ENCODE measurements at places on chromosomes 3 and 15.
A peak's percentile ranks its signal among the peaks of the same experiment; 100 is the strongest.

DNA sequence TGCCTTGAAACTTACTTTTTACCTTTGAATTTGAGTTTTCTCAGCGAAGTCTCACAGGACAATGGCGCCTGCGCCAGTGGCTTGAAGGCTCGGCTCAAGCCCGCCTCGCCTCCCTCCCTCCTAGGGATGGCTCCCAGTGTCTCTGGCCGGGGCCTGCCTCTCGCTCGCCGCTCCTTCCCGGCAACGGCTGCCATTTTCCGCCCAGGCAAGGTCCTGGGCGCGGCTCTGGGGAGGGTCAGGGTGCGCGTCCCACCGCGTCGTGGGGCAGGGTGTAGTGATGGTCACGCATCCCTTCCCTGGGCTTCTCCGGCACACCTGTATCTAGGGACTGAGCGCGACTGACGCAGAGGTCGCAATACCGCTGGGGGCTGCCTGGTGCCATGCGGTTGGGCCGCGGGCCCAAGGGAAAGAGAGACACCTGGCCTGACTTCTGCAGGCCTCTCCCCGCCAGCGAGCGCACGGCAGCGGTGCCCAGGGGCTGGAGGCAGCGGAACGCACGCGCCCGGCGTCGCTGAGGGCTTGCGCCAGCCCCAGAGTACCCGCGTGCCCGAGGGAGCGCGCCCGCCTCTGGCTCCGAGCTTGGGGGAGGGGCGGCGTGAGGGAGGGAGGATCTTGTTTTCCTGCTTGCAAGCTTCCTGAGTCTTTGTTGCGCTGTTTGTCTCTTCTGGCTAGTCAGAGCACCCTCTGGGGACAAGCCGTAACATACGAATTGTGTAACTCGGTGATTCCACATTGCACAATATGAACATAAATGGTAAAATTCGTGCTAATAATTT, 20.7 kb upstream of the FEM1B start:
- DNase-seq = peak; percentile 94

DNA sequence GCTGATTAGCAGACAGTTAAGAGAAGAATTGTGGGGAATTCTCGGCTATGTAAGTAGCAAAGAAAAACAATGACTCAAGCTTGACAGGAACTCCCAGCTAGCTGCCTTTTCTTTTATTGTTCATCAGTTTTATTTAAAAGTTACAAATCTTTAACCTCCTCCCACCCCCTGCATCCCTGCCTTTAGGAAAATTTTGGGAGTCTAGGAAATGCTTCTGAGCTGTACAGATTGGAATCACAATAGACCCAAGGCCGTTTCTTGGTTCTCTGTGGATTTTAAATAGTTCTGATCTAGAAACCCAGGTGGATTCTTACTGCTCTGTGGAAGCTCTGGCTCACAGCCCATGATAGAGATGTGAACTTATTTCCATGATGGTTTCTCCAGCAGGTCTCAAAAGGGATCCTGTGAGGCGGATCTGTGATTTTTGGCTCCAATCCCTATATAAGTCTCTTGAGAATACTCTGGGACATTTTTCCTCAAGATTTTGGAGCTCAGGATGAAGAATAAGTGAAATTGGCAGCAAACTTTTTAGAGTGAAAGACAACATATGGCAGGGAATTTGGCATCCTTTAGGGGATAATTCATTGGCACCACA, 312.3 kb downstream of the EPHA3 start:
- no peak for DNase-seq

DNA sequence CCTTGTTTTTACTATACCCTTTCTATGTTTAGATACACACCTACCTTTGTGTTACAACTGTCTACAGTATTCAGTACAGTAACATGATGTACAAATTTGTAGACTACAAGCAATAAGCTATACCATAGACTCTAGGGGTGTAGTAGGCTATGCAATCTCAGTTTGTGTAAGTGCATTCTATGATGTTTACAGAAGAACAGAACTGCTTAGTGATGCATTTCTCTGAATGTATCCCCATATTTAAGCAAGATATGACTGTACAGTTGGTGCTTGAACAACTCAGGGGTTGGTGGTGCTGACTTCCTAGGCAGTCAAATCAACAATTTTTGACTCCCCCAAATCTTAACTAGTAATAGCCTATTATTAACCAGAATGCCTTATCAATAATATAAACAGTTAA, 467.1 kb upstream of the TGFBR2 start:
- DNase-seq = no peak

- DNase-seq = no peak
Observed at GRCh38 chr3:10550705-10551104, 45.3 kb upstream of the ATP2B2 start.

DNA sequence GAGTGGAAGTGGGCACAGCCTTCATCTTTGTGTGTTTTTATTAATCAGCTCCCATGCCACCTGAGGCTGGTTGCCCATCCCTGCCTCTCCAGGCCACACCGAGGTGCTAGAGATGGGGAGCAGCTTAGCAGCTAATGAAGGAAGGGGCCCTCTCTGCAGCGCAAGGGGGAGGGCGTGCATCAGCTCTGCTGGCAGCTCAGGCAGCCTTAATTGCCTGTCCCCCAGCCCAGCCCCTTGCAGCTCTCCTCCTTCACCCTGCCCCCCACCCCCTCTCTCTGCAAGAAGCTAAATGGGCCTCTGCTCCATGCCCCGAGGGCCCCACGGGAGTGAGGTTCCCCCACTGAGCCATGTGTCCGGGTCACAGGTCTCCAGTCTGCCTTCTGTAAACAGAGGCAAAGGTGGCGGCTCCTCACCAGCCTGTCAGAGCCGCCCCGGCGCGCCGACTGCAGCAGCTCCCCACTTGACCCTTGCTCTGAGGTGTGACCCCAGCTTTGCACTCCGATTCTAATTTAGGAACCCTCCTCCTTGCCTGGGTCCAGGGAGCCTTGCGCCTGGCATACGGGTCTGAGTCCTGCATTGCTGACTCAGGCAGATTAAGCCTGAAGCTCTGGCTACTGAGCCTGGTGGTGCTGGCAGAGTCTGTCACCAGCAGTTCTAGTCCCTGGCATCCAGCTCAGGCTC, 27.9 kb upstream of the NTRK3 start:
- peak; percentile 37 for DNase-seq

- DNase-seq = no peak
Observed at GRCh38 chr3:122898298-122898697, 103.4 kb downstream of the SLC49A4 start.

DNA sequence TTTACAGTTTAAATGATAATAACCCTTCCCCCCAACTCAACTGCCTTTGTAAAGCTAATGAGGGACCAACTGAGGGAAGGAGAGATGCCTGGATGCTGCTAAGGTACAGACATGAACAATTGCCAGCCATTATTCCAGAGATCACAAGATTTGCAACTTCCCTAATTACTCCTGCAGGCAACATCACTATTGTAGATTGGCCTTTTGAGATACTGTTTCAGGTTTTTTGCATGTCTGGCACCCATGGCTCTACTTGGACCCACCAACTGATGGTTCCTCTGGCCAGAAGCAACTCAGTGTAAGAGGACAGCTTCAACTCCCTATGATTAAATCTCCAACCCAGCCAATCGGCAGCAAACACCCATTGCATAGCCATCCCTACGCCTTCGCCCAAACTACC, 478.7 kb downstream of the FHIT start:
- no peak for DNase-seq

- no peak for DNase-seq
Observed at GRCh38 chr15:85754989-85755388, 39.7 kb downstream of the KLHL25 start.

GRCh38 chr3:152030320-152030719, 156.9 kb downstream of the SUCNR1 start:
- DNase-seq = no peak

DNA sequence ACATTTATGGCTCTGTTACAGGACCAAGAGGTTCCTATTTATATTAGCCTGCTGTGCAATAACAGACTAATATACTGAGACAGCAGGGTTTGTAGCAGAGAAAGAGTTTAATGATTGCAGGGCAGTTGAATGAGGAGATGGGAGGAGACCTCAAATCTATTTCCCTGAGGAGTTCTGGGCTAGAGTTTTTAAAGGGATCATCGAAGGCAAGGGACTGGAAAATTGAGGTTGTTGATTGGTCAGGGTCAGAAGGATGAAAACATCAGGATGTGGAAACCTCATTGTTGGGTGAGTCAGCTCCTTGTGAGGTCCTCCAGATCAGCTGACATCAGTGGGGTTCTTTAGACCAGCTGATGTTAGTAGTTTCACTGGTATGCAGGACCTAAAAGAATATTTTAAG, 60.6 kb upstream of the GOLGA8B start:
- DNase-seq = no peak

GRCh38 chr3:74532446-74532845, 82.0 kb downstream of the CNTN3 start:
- DNase-seq = no peak

DNA sequence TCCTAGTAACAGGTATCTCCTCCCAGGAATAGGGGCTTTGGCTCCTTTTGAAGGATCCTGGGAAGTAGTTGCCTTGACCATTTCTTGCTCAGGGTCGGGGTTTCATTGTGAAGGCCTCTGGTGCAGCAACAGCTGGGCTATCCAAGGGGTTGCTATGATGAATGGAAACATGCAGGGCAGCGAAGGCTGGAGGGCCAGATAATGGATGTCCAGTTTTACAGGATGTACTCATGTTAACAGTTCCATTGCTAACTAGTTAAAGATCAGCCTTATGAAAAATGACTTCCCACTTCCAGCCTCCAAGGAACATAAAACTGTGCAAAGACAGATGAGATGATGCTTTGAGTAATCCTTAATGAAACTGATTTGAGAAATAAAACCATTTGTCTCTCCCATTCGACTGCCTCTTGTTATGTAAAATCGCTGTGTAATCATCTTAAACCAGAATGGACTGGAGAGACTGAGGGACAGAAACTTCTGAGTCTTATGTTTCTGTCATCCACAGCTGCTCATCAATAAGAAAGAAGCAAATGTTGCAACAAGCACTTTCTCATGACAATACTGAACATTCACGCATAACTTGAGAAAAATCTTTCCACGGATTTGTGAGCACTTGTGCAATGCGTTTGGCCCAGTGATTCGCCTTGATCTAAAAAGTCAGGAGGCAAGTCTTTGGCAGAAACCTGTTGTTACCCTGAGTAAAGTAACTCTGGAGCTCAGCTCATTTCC, 473.5 kb upstream of the RGMA start:
- no peak for DNase-seq

DNA sequence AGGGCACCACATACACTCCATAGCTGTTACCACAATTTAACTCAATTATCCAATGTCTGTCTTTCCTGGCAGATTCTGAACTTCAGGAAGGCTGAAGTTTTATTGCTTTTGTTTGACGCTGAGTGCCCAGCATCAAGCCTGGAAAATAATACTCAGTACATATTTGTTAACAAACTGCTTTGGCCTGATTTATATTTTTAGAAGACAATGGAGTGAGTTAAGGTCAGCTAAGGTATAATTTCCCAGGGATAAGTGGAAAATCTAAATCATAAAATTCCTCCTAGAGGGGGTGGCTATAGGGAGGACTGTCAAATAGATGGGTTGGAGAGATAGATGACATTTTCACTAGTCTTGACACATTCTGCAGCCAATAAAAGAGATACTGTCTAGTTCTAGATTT, 659.4 kb upstream of the ADAMTS9 start:
- no peak for DNase-seq

GRCh38 chr15:55859681-55860080, 116.7 kb upstream of the PRTG start:
- DNase-seq = no peak

- peak; percentile 71 for DNase-seq
Observed at GRCh38 chr15:96340598-96341512, 10.4 kb downstream of the NR2F2 start.

- no peak for DNase-seq
Observed at GRCh38 chr15:78880242-78880533, 7.5 kb downstream of the MORF4L1 start.

GRCh38 chr3:131705099-131705498, 202.3 kb upstream of the MRPL3 start:
- DNase-seq = no peak

GRCh38 chr3:17469520-17469919, 272.9 kb downstream of the TBC1D5 start:
- no peak for DNase-seq

All from hepatocyte (in vitro differentiated cells).